Adrenal gland (tissue), 19 donors: ENCODE measurements at places on chromosomes 13 and 19. TPM values are rescaled to one million over a fixed set of nuclear protein-coding genes. Genes with fewer than 3 reads are reported as not detected.

Gene COX7A1
- total RNA-seq: 71.4 TPM

- peak overlapping the region; percentile 93 for H3K27ac ChIP-seq
- H3K27me3 ChIP-seq: no peaks in the 10 kb centered on the region
- H3K36me3 ChIP-seq: no peaks in the 10 kb centered on the region
Measured at GRCh38 chr19:7098701-7099596, 29.4 kb downstream of the ZNF557 start.

DNA sequence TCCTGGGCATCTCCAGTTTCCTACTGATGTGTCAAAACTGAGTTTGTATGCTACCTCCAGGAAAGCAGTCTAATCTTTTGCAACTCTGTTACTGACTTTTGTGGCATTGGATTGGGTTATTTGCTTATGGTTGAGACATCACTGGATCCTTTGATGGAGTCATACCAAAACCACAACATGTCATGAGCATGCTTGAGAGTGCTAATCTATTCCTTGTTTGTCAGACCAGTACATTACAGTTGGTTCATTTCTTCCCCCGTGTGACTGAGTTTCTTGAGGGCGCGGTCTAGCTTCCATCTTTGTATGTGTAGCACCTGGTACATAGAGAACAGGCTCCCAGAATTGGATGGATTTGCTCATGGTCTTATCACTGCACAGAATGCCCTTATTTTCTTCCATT is 43.2 kb downstream of the SUGT1 start:
- H3K4me3 ChIP-seq: no peak overlapping the region
- DNase-seq: no peak
- H3K27me3 ChIP-seq: no peaks in the 10 kb centered on the region
- H3K4me1 ChIP-seq: no peaks in the 10 kb centered on the region
- H3K27ac ChIP-seq: no peak overlapping the region

Gene MAP4K1
- total RNA-seq: 1.1 TPM

Gene ZNF677
- 9.5 TPM for total RNA-seq

DNA sequence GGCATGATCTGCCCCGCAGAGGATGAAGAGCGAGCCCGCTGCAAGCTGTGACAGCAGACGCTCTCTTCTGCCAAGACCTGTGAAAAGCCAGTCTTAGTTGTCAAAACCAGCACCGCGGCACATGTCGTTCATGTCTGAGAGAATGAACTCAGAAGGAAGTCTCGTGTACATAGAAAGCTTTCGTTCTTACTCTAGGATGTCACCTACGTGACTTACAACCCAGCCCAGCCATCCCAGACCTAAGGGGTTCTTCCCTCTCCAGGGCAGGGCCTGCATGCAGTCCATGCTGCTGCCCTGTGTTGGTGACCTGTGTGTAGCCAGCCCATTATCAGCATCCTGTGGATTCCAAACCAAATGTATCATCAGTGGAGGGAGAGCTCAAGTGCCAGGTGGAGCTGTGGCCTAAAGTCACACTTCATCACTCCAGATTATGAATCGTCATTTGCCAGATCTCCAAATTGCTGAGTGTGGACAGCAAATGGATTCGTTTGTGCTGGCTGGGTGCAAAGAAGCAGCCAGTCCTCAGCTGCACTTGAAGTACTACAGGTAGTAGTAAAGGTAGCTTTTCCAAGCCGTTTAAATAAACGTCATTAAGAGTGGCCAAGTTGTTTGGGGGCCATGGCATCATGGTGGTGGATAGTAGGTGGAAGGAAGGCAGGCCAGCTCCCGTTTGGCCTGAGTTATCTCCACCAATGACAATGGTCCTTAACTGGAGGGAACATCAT is 73.9 kb upstream of the GPR183 start:
- no peaks in the 10 kb centered on the region for H3K4me1 ChIP-seq
- peaks cover 6% of the 10 kb centered on the region for H3K36me3 ChIP-seq
- no peak overlapping the region for H3K4me3 ChIP-seq
- no peaks in the 10 kb centered on the region for H3K27me3 ChIP-seq
- H3K27ac ChIP-seq: no peak overlapping the region

Gene DAND5
- 0.97 TPM for total RNA-seq

Gene EDNRB
- 82.5 TPM for total RNA-seq

Gene AP1M2
- total RNA-seq: not detected

Gene OLFM2
- 51.5 TPM for total RNA-seq

GRCh38 chr13:54004026-54004699 is 975.5 kb downstream of the OLFM4 start:
- H3K4me1 ChIP-seq: no peaks in the 10 kb centered on the region
- no peak overlapping the region for H3K27ac ChIP-seq
- no peak for DNase-seq
- no peaks in the 10 kb centered on the region for H3K27me3 ChIP-seq
- H3K36me3 ChIP-seq: no peaks in the 10 kb centered on the region
- no peak overlapping the region for H3K4me3 ChIP-seq

Gene CFD
- total RNA-seq: 41.9 TPM

DNA sequence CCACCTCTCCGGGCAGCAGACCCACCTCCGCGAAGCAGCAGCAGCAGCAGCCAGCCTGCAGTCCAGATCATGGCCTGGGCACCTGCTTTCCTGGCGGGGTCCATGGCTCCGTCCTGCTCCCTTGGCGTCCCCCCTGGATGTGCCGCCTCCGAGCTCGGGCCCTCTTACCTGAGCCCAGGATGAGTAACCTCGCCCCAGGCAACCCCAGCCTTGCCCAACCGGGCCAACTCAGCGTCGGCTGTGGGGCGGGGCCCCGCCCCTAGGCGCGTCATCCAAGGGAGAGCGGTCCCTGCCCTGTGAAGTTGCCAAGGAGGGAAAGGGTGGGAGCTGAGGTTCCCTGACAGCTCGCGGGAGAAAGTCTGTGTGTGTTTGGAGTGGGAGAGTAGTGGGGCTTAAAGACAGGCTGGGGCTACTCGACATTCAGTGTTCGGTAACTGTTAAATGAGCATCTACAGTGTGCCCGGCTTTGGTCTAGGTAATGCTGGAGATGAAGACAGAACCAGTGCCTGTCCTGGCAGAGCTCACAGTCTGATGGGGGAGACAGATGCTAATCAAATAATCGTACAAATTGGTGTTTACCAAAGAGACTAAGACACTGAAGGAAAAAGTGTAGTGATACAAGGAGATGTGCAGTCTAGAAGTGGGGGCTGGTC is at the start of gene LYPD3:
LYPD3 (minus strand) TSS at position 141 of the 653 bp plus-strand sequence; CDS start at position 104, 37 bp downstream.
- peaks cover 6% of the 10 kb centered on the region for H3K4me1 ChIP-seq
- peak; percentile 74 for DNase-seq
- H3K27ac ChIP-seq: no peak within 1 kb of the TSS
- H3K4me3 ChIP-seq: no peak within 1 kb of the TSS

- peak overlapping the region; percentile 98 for H3K27ac ChIP-seq
- no peaks in the 10 kb centered on the region for H3K27me3 ChIP-seq
- no peak overlapping the region for H3K4me3 ChIP-seq
- peak; percentile 89 for DNase-seq
- no peaks in the 10 kb centered on the region for H3K36me3 ChIP-seq
- peaks cover 39% of the 10 kb centered on the region for H3K4me1 ChIP-seq
Measured at GRCh38 chr13:44921931-44922758, 67.1 kb downstream of the NUFIP1 start.

- H3K4me1 ChIP-seq: no peaks in the 10 kb centered on the region
- no peaks in the 10 kb centered on the region for H3K36me3 ChIP-seq
- no peak overlapping the region for H3K4me3 ChIP-seq
- H3K27ac ChIP-seq: no peak overlapping the region
- no peaks in the 10 kb centered on the region for H3K27me3 ChIP-seq
- DNase-seq: no peak
Measured at GRCh38 chr13:73948848-73949529, 185.2 kb downstream of the KLF12 start.

DNA sequence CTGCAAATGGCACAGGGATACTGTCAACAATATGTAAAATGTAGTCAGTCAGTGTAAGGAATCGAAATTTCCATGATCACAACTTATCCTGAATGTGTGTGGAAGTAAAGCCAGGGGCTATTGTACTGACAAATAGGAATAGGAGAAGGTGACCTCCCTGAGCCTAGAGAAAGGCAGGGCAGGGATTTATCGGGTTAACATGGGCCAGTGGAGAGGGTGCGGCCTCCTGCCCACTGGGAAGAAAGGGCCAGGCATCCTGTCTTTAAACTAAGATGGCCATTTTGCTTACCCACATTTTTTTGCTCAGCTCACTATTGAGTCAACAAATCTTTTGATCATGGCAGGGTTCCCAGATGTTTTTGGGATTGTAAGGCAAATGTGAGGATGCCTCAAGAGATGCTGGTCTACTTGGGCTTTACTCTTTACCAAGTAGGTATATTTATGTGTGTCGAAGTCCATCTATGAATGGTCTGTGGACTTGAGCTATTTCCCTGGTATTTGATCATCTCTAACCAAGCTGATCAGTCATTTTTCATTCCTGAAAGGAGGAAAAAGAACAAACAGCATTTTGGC is 116.6 kb upstream of the RNF113B start:
- H3K27ac ChIP-seq: no peak overlapping the region
- peaks cover 25% of the 10 kb centered on the region for H3K4me1 ChIP-seq
- no peak for DNase-seq
- no peaks in the 10 kb centered on the region for H3K36me3 ChIP-seq
- no peaks in the 10 kb centered on the region for H3K27me3 ChIP-seq
- no peak overlapping the region for H3K4me3 ChIP-seq

DNA sequence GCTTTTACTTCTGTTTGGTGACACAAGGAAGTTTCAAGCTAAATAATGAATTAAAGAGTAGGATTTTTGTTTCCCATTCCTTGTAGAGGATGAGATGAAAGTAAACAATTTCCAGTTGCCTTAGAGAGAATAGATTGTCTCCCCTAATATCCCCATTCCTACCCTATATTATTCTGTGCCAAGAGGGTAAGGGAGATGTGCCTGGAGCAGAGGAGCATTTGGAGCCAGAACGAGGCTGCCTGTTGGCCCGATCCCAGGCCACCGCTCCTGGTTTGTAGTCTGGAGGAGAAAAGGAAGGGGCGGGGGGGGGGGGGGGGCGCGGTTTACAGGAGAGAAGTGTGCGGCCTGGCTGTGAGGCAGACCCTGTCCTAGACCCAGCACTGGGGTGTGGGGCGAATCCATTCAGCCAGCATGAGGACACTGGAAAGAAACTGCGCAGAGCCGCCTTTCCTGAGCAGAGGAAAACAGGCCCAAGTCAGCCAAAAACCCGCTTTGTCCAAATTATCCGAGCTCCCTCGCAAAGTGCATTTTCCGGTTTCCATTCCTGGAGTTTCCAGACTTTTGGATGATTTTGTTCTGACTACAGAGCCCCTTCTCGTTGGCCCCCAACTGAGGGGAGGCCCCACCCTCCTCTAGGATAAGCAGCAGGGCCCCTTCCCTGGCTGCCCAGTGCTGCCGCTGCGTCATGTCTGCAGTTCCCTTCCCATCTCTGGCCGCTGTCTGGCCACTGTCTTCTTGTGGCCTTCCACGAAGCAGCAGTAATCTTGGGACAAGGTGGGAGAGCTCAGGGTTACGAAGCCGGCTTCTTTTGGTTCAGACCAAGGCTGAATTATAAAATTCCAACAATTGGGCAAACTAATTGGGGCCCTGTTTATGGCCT is 23.0 kb downstream of the NFIX start:
- no peak for DNase-seq
- no peaks in the 10 kb centered on the region for H3K27me3 ChIP-seq
- H3K4me3 ChIP-seq: no peak overlapping the region
- peaks cover 31% of the 10 kb centered on the region for H3K4me1 ChIP-seq
- peak overlapping the region; percentile 42 for H3K27ac ChIP-seq
- H3K36me3 ChIP-seq: no peaks in the 10 kb centered on the region

Gene LHFPL6
- total RNA-seq: 29.7 TPM

GRCh38 chr19:58579473-58580142 is 6.5 kb upstream of the MZF1 start:
- no peak overlapping the region for H3K27ac ChIP-seq
- H3K27me3 ChIP-seq: no peaks in the 10 kb centered on the region
- peaks cover 11% of the 10 kb centered on the region for H3K4me1 ChIP-seq
- no peak overlapping the region for H3K4me3 ChIP-seq

Gene BEST2
- total RNA-seq: not detected

GRCh38 chr19:5627395-5627904 is 4.6 kb downstream of the SAFB start:
- no peaks in the 10 kb centered on the region for H3K36me3 ChIP-seq
- peak; percentile 60 for DNase-seq
- H3K27me3 ChIP-seq: no peaks in the 10 kb centered on the region
- peaks cover 43% of the 10 kb centered on the region for H3K4me1 ChIP-seq

DNA sequence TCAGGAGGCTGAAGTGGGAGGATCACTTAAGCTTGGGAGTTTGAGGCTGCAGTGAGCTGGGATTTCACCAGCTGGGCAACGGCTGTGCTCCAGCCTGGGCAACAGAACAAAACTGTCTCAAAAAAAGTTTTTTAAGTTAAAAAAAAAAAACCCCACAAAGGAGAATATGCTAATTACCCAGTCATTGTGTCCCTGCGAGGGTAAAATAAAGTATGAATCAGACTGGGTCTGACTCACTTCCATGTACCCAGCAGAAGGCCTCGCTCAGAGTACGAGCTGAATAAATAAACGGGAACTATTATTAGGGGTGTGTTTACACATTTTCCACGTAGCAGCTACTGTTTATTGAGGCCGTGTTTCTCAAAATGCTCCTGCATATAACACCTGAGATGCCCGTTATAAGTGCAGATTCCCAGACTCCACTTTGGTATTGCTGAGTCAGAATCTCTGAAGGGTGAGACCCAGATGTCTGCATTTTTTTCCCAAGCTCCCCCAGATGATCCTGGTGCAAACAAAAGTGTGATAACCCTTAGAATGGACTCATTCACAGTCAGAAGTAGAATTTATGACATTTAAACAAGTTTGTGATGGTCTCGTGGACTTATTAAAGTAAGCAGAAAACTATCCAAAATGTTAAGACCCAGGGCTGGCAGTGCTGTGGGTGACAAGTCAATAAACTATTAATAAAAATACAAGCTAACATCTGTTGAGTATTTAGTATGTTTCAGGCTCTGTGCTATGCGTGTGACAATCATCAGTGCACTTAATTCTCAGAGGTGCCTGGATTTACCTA is 28.2 kb downstream of the KCNC3 start:
- no peak overlapping the region for H3K4me3 ChIP-seq
- H3K27me3 ChIP-seq: no peaks in the 10 kb centered on the region
- no peaks in the 10 kb centered on the region for H3K36me3 ChIP-seq
- no peak for DNase-seq

DNA sequence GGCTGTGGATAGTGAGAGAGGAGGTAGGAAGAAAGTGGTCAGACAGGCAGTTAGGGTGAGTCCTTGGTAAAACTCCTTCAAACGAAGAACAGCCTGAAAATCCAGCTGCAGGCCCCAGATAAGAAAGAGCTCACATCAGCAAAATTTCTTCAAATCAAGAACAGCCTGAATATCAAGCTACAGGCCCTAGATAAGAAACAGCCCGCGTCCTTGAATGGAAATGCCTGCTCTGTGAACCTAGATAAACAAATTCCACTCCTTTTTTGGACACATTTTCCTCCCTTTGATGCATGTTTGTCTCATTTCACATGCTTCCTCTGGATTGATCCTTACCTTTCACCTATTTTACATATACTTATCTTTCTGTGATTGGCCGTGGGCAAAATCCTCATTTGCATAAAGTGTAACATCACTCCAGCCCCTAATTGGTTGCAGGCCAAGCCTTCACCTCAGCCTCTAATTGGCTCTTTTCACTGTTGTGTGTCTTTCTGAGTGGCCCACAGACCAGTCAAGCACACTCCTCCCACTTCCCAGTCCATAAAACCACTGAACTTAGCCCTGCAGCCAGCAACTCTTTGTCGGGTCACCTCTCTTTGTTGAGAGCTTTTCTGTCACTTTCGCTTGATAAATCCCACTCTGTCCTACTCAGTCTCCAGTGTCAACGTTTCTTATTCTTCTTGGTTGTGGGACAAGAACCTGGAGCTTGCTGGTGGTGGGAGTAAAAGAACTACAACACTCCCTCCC is 6.0 kb upstream of the SULT2A1 start:
- H3K4me3 ChIP-seq: no peak overlapping the region
- peak overlapping the region; percentile 78 for H3K27ac ChIP-seq
- H3K27me3 ChIP-seq: no peaks in the 10 kb centered on the region
- no peaks in the 10 kb centered on the region for H3K36me3 ChIP-seq
- peaks cover 11% of the 10 kb centered on the region for H3K4me1 ChIP-seq
- DNase-seq: peak; percentile 80
